Stimulated activated CD8-positive, alpha-beta memory T cell treated with anti-CD3 and anti-CD28 coated beads, Interleukin-7, amount 100 ng/mL, for 48 hours (primary cell): ENCODE measurements at places on chromosomes 3 and 15.

- DNase-seq, result no peak
Measured at GRCh38 chr3:151584566-151584965, 123.7 kb upstream of the IGSF10 start.

DNA sequence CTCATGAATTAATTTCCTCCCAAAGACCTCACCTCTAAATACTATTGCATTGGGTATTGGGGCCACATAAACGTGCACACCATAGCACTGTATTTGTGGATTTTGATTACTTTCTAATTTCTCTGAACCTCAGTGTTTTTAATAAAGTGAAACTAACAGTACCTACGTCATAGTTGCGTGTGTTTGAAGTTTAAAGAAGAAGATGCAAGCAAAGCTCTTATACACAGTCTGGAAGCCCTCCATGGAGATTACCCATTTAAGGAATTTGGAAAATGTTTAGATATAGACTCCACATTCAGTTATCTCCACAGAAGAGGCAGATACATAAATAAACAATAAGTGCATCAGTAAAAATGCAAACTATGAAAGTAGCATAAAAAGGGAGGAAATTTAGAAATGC is 581.1 kb upstream of the GBE1 start:
- no peak for DNase-seq

DNA sequence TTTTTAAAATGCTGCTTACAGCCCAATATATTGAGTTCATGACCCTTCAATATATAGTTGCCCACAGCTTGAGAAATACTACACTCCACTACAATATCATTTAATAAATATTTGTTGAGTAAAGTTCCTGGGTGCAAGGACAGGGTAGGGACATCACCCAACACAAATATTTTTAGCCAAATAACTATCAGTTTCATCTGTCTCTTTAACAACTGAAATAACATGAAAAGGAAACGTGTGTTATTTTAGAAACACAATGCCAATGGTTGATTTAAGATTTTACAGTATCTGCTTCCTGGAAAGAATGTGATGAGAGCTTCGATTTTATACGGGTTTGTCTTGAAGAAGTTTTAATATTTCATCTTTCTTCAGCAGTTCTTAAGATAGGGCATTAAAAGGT is 67.7 kb upstream of the CDV3 start:
- no peak for DNase-seq

DNA sequence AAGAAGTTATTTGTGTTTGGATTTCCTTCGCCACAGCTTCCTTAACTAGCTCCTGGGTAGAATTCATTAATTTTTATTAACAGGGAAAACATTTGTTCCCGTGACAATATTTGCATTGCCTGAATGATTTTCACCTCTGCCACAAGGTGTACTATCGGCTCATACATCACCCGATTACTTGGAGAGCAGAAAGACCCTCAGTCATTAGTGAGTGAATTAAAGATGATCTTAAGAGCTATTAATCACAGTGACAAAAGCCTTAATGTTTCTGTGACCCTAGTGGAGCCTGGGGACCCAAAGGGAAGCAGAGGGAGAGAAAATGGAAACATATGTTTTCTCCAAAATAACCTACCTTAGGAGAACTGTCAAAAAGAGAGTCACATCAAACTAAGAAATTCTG is 228.3 kb downstream of the MECOM start:
- no peak for DNase-seq

DNA sequence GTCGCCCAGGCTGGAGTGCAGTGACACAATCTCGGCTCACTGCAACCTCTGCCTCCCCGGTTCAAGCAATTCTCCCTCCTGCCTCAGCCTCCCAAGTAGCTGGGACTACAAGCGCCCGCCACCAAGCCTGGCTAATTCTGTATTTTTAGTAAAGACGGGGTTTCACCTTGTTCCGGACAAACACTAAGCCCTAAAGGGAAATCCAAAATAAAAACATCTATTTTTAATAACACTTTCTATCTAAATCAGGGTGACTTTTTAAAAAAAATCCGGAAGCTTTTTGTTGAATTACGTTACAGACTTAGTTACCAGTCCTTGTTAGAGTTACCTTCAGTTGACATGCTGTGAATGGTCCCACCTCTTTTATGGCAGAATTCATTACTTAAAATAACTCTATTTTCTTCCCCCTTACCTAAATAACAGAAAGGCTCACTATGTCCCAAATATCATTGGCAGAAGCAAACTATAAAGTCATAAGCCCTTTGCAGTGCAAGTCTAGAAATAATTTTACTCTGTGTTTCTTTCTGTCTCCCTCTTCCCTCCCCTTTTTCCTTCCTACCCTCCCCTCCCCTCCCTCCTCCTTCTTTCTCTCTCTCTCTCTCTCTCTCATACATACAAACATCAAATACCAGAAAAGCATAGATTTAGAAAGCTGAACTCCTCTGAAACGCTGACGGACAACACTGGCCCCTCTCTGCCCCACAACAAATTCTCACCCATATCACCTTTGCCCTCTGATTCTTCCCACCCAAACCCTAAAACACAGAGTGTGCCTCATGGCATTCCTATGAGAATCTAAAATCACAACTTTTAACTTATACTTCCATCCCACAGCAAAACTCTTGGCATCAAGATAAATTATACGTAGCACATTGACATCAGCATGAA is 18.3 kb downstream of the THBS1 start:
- no peak for DNase-seq

DNA sequence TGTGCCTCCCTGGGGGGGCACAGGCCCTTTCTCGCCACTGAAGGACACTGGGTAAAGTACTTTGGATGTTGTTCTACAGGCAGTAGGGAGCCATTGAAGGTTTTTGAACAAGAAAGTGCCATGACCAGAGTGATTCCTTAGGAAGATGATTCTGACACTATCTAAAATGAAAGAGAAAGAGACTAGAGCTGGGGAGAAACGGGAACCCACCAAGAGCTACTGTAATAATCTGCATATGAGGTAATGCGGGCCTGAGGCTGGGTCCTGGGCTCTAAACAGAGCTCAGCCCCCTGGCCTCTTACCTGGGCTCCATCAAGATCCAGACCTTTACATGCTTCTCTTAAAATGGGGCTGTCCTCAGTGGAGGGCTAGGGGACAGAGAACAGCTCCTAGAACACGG is 24.9 kb downstream of the GRK7 start:
- no peak for DNase-seq

- no peak for DNase-seq
Measured at GRCh38 chr3:186949281-186949982, 19.1 kb downstream of the ST6GAL1 start.

DNA sequence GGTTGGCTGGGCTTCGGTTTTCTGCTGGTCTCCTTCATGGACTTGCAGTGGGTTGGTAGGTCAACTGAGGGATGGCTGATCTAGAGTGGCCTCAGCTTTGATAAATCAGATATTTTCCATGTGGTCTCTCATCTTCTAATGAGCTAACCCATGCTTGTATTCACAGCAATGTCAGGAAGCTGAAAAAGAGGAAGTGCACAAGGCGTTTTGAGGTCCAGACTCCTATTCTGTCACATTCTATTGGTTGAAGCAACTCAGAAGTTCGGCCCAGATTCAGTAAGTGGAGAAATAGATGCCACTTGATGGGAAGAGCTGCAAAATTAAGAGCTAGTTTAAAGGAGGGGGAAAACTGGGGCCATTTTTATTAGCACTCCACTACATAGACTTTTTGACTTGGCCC is 361.2 kb downstream of the DIPK2A start:
- no peak for DNase-seq

DNA sequence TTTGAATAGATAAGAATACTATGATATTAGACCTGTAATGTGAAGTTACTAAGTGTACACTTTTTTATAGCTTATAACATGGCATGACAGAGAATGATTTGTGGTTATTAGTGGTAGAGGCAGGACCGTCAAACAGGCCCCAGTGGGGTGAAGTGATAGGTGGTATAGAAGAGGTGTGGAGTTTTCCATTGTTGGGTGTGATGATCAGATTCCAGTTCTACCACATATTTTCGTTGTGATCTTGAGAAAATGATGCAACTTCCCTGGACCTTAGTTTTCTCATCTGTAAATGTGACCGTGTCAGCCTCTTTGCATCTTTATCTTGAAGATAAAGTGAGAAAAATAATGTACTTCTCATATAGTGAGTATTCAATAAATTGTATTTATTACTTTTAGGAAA is 30.3 kb upstream of the UTS2B start:
- no peak for DNase-seq
